ENCODE measurements at places on chromosomes 6 and 20.

DNA sequence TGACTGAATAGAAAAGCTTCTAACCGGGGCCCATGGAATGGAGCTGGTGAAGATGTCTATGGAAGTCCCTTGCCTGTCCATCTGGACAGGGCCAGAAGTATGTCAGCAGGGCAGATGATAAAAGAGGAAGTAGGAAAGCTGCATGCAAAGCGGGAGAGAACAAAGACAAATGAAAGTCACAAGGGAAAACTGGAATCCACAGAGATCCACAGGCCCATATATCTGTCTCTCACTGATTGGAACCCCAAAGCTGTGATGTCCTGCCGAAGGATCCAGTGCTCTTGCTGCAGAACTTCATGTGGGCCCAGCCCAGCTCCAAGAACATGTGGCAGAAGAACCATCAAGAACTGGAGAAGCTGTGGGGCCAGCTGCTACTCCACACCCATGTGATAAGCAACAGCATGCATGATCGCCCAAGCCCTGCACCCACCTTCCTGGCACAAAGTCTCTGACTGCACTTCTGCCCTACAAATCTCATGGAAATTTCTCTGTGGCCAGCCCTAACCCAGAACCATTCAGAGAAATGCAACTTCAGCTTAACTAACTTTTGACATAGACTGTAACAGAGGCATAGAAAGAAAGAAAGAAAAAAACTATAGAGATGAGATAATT is 716.0 kb downstream of the KIF16B start:
- DNase-seq: no peak

- DNase-seq: no peak
Measured at GRCh38 chr6:168602576-168602975, 161.6 kb downstream of the SMOC2 start.

- DNase-seq: no peak
Measured at GRCh38 chr6:149999636-150000035, 25.7 kb downstream of the RAET1L start.

- DNase-seq: no peak
Measured at GRCh38 chr6:114327074-114327473, 15.7 kb downstream of the HS3ST5 start.

DNA sequence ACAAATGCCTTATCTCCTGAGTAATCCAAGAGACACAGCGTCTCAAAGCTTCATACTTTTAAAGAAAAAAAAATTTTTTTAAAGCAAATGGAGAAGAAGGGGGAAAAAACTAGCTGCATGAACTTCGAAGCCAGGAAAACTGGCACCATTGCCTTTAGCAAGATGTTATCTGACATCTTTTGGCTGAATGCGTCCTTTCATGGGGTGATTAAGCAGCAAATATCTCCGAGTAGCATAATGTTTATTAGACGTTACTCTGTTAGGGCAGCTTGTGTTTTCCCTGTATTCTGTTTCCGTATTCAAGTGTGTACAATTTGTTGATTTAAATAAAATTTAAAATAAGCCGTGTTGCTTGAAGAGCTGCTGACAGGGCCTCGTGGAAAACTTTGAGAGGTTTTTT is 76.5 kb upstream of the TSHZ2 start:
- DNase-seq: no peak

DNA sequence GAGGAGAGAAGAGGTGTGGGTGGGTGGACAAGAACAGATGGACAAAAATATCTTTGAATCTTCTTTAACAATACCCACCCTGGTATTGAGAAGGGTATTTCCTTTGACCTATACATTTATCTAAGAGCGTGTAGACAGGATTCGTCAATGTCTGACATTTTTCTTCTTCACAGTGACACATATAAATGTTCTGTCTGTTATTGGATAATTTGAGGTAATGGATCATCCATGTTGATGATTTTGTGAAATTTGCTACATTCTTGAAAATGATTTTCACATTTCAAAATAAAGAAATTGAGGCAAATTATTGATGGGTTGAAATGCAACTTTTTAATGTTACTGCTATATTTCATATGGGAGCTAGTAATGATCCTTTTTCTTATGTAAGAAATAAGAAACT is 770.7 kb upstream of the EPHA7 start:
- DNase-seq: no peak

DNA sequence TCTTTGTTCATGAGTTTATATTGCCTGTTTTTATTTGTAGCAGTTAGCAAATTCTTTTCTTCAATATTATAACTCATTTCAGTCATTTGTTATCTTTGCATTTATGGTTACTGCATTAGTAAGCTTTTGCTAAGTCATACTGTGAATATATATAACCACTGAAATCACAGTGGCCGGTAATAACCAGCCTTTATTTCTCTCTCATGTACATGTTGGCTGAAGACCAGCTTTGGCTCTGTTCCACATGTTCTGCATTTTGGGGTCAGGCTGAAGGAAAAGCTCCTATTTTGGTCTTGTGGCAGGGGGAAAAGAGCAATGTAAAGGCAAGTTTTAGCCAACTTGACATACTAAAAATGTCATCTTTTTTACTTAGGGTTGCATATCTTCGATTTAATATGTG is 276.3 kb downstream of the BCKDHB start:
- DNase-seq: no peak

DNA sequence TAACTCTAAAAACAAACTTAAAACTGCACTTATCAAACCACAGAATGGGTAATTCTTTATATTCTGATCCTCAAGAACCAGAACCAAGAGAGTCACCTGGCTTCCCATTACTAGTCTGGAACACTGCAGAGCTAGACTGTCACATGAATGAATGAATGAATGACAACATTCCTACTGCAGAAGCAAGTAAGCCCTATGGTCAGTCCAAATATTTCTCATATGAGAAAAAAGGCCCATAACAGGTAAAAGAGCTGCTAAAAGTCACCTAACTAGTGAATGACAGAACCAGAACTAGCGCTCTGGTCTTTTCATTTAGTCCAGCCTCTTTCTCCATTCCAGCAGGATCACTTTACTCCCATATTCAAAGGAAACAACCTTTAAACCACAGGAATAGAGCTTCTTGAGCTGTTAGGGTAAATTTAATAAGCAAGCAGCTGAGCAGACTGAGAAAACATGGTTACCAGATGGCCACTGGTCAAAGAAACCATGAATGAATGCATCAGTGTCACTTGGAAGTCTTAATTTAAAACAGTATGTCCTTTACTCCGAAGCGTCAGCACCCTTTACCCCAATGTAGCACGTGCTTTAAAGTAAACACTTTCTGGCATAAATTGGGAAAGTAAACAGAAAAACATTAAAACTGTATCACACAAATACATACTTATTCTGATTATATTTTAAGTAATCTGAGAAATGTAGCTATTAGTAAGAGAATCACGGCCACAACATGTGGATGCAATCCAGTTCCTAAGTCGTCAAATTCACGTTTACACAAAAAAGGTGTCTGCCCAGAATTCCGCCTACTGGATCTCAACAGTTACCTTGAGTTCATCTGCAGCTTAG is 1.4 kb downstream of the PREP start:
- DNase-seq: no peak

DNA sequence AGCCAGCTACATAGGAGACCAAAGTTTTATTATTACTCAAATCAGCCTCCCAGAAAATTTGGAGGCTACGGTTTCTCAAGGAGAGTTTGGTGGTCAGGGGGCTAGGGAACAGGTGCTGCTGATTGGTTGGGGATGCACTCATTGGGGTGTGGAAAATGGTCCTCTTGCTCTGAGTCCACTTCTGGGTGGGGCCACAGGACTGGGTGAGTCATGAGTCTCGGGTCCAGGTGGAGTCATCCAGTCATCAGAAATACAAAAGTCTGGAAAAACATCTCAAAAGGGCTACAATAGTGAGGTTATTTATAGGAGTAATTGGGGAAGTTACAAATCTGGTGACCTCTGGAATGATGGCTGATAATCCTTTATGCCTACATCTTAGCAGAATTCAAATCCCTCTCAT is 54.3 kb upstream of the SLC22A16 start:
- no peak for DNase-seq

DNA sequence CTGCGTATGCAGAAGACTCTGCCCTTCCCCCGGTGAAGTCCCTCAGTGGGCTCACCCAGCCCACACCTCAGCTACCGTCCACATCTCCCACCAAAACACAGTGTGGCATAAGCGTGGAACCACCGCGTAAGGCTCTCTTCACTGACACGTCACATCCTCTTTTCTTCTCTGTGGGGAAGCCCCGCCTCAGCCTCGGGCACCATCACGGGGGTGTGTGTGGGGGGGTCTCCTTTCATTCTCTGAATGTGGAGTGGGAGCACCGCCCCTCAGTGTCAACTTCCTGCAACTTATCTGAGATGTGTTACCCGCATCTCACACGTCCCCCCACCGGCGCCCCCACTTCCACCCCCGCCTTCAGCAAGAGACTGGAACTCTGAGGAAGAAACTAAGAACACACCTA is 388.4 kb upstream of the JARID2 start:
- DNase-seq: no peak

GRCh38 chr20:54649511-54649962 is 174.1 kb downstream of the DOK5 start:
- DNase-seq: no peak

DNA sequence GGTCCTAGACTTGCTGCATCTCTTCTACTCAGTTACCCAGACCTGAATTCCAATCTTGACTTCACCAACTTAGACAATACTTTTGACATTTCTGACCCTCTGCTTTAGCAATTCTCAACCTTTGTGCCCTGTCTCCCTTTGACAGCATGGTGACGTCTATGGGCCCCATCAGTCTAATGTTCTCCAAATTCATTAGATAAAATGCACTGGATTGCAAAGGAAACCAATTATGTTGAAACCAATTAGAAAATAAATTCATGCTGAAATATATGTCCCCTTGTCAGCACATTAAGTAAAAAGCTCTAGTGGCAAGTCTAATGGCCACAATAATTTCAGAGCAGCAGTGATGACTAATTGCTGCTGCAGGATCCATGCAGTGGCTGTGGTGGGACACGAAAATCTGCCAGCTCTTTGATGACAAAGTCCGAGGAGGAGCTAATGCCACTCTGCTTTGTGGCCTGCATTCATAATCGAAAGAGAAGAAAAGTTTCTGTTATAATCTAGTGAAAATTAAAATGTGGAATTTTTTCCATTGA is 64.0 kb downstream of the BFSP1 start:
- no peak for DNase-seq

GRCh38 chr6:125254321-125254720 is 47.4 kb downstream of the HDDC2 start:
- DNase-seq: no peak

DNA sequence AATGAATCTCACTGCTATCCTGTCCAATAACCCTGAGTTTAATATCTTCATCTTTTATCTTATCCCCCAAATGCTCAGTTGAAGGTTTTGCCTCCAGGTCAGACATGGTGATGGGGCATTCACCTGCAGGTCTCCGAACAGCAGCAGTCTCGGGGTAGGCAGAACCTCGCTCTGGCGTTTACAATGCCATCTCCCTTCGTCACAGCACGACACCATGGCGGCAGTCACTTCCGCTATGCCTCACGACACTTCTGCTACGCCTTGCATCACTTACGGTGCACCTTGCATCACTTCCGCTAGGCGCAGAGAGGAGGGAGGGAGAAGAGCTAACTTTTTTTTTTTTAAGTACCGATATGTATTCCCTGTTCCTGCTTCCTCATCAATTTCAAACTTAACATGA is 194.9 kb downstream of the BCAS1 start:
- DNase-seq: no peak

- no peak for DNase-seq
Measured at GRCh38 chr6:166691746-166692145, 64.7 kb upstream of the RPS6KA2 start.

GRCh38 chr20:63941282-63942081 is 14.7 kb downstream of the UCKL1 start:
- DNase-seq: no peak

DNA sequence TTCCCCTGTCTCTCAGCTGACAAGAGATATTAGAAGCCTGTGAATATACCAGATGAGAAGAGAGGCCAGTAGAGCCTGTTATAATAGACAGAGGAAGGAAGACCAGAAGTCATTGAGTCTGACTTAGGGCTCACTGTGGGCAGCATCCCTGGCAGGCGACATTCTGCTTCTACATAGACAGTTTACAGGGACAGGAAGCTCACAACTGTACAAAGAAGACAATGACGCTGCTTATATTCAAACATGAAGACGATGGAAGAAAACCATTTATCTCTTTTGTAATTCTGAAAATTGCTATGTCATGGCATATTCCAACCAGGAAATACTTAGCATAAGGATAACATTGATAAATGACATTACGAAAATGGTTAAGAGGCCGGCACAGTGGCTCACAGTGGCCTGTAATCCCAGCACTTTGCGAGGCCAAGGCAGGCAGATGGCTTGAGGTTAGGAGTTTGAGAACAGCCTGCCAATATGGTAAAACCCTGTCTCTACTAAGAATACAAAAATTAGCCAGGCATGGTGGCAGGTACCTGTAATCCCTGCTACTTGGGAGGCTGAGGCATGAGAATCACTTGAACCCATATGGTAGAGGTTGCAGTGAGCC is 170.9 kb downstream of the UBE3D start:
- DNase-seq: no peak

GRCh38 chr20:11230999-11231398 is 557.2 kb upstream of the JAG1 start:
- DNase-seq: no peak

DNA sequence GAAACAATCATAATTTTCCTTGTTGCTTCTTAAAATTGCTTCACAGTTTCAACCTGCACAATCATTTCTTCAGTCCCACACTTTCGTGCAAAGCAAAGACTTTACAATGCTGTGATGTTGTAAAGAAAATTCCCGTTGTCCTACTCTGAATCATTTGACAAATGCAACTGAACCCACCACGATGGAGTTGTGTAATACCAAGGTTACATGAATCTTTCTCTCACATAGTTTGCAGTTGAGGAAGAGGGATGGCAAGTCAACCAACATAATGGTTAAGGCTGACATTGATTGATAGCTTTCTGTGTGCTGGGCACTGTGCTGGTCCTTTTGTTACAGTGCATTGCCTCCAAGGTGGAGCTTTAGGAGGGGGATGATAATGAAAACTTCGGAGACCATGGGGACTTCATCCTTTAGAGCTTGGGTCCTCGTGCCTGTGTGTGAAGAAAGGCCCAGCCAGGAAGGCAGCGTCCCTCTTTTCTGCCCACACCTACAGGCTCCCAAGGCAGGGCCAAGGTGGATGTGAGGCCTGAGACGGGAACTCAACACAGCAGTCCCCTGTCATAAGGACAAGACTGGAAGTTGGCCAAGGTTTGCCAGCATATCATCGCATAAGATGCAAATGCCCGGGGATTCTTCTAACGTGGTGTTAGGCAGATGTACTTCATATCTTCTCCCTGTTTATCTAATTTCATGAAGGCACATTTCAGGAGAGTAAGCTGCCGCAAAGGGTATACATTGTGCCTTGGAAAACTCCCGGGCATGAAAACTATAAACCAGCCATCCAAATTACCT is 96.9 kb downstream of the LY86 start:
- DNase-seq: no peak

- DNase-seq: no peak
Measured at GRCh38 chr6:155497273-155497672, 41.6 kb upstream of the NOX3 start.

- DNase-seq: no peak
Measured at GRCh38 chr6:158328952-158329351, 16.7 kb downstream of the TULP4 start.

DNA sequence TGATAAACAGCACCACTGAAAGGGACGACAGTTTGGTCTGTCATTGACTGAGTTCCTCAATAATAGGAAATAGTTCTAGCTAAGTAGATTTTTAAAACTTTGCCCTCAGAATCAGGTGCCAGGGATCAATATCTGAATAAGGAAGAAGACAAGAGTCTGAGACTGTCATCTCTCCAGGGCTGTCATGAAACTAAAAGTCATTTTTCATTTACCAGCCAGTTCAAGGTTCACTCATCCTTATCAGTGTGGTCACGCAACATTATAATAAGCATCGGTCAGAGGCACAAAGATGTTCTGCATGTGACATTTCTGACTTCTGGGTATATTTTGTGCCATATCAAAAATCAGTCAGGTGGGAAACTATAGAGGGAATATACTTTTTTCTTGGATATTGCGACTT is 52.5 kb upstream of the E2F3 start:
- DNase-seq: no peak

Measured in cortex of kidney (tissue), 1 donor.